Osteoblast (primary cell): ENCODE measurements at places on chromosomes 13 and 19.

DNA sequence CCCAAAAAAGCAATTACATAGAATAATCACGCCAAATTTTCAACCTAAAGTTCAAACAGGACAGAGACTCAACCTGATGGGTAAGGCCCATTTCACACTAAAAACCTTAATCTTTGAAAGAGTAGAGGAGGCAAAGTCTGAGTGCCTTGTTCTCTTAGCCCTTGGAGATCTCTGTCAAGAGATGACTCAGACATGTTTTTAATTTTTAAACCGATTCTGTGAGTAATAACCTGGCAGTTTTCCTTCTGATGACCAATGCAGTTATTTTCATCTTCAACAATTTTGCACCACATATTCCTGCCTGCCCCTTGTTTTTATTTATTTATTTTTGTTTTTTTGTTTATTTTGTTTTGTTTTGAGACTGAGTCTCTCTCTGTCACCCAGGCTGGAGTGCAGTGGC is 11.5 kb upstream of the TNFSF9 start:
- peak; percentile 95 for DNase-seq

DNA sequence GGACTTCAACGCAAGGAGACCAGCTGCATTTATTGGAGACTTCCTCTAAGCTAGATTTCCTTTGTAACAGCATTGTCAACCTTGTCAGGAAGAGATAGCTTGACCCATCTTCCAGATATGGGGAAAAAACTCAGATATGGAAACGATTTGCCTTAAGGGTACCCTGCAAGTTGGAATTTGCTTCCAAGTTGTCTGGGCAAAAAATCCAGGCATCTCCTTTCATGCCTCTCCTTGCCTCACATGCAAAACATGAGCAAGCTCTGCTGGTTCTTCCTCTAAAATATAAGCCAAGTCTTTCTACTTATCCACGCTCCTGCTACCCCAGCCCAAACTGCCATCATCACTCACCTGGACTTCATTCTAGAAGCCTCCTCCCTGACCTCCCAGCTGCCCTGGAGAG is 6.4 kb upstream of the DNMT1 start:
- no peak for DNase-seq

- no peak for DNase-seq
Observed at GRCh38 chr13:23554000-23554399, 16.2 kb upstream of the TNFRSF19 start.

DNA sequence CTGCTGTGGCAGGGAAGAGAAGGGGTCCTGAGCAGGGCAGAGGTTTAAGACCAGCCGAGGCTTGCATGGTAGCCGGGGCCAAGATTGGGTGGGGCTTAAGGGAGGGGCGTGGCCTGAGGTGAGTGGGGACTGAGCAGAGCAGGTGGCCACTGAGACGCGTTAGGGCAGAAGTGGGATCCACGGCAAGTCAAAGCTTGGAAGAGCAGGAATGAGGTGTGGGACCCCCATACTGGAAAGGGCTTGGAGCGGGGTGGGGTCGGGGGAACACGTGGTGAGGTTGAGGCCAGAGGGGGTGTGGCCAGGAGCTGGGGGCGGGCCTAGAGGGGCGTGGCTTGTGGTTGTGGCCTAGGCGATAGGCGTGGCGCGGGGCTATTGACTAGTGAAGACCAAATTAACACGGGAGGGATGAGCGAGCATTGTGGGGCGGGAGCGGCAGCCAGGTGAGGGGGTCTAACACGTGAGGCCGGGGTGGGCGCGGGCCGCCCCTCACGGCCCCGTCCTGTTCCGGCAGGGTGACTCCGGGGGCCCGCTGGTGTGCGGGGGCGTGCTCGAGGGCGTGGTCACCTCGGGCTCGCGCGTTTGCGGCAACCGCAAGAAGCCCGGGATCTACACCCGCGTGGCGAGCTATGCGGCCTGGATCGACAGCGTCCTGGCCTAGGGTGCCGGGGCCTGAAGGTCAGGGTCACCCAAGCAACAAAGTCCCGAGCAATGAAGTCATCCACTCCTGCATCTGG is 3.3 kb downstream of the CFD start:
- peak; percentile 96 for DNase-seq

DNA sequence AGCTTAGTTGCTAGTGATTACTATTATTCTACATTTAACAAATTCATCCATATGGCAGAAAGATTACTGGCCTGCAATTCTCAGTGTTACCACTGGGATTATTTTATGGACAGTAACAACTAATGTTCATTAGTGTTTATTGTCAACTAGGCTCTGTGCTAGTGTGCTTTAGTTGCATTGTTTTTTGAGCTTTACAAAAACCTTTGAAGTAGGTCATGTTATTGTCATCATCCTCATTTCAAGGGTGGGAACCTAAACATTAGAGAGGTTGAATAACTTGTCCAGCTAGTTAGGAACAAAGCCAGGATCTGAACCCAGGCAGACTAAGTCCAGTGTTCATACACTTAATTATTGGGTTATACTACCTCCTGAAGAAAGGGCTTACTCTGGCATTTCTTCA is 27.8 kb upstream of the TDRD3 start:
- no peak for DNase-seq

DNA sequence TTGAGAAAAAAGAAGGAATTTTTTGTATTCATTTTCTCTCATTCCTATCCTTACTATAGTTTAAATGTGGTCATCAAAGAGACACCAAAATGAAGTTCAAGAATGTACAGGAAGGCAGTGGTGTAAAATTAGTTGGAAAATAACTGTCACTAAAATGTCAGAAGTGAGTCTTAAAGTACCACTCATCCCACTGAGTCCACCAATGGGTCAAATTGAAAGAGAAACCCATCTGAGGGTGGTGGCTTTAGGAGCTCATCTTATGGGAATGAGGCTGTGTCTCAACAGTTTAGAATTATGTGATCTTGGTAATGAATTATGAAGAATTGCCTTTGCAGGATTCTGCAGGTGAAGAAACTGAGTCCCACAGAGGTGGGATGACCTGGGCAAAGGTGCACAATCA is 403.5 kb downstream of the FGF9 start:
- DNase-seq = no peak

GRCh38 chr19:41945135-41945766 is 13.9 kb downstream of the RABAC1 start:
- no peak for DNase-seq

- no peak for DNase-seq
Observed at GRCh38 chr19:51060973-51061372, 3.9 kb downstream of the KLK13 start.
